ENCODE measurements at places on chromosomes 16 and 17. TPM values are rescaled to one million over a fixed set of nuclear protein-coding genes. Genes with fewer than 3 reads are reported as not detected.
A peak's percentile ranks its signal among the peaks of the same experiment; 100 is the strongest.

DNA sequence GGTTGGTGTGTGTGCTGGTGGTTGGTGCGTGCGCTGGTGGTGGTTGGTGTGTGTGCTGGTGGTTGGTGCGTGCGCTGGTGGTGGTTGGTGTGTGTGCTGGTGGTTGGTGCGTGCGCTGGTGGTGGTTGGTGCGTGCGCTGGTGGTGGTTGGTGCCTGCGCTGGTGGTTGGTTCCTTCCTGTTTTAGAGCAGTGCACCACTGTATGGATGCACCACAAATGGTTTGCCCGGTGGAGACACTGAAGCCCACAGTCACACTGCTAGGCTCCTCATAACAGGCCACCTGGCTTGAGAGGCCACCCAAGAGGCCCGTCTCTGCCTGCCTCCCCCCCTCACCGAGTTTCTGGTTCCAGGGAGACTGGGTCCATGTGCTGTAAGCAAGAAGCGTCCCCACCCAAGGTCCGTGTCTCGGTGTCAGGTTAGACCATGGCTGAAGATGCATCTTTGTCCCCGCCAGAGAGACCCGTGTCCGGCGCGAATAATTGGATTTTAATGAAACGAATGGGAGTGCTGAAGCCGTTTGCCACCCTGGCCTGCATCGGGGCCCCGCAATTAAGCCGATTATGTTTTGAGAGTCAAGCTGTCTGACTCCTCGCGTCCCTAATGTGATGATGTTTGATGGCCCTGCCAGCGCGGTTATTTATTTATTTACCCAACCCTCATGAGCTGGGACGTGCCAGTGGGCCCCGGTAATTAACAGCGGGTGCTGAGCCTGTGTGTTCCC, 161.3 kb upstream of the GSE1 start:
- H3K27me3 ChIP-seq = no peaks in the 10 kb centered on the region
- no peak overlapping the region for H3K4me3 ChIP-seq
- DNase-seq = no peak
- H3K4me1 ChIP-seq = peaks cover 10% of the 10 kb centered on the region
- H3K27ac ChIP-seq = no peak overlapping the region

The XAF1 gene
- total RNA-seq = not detected

The SECTM1 gene
- not detected for total RNA-seq

GRCh38 chr16:67404740-67405226, 11.5 kb upstream of the TPPP3 start:
- peaks cover 6% of the 10 kb centered on the region for H3K4me1 ChIP-seq
- H3K27me3 ChIP-seq = no peaks in the 10 kb centered on the region
- DNase-seq = no peak
- no peak overlapping the region for H3K27ac ChIP-seq

The CAPNS2 gene
- total RNA-seq = 0.38 TPM

DNA sequence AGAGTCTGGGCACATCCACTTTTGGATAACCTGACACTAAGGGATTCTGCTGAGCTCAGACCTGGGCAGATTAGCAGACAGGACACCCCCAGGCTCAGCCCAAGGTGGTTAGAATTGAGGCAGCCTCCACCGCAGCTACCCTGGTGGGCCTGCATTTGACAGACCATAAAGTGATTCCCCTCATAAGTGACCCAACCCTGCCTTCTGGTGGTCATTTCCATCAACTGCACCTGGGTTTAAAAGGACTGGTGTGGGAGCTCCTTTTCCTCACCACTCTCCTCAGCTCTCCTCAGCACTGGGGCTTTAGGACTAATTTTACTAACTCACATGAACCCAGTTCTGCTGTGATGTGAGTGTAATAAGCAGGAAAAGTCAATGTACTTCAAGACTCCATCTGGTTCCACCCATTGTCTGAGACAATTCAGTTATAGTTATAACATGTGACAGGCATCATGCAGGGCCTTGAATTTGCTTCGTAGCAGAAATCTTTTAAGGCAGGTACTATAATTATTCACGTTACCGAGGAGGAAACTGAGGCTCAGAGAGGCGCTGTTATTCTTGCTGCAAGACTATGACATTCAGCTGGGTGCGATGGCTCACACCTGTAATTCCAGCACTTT, 42.5 kb downstream of the MYH3 start:
- H3K27me3 ChIP-seq = no peaks in the 10 kb centered on the region
- H3K4me1 ChIP-seq = no peaks in the 10 kb centered on the region
- peak; percentile 96 for DNase-seq
- H3K36me3 ChIP-seq = no peaks in the 10 kb centered on the region
- H3K4me3 ChIP-seq = no peak overlapping the region
- no peak overlapping the region for H3K27ac ChIP-seq
